ENCODE measurements at places on chromosomes 12 and 14.

GRCh38 chr14:74275241-74275841 is 27.4 kb downstream of the ABCD4 start:
- DNase-seq = no peak

GRCh38 chr12:26734510-26735248 is 98.3 kb downstream of the ITPR2 start:
- no peak for DNase-seq

GRCh38 chr14:30271811-30272323 is 287.1 kb upstream of the G2E3 start:
- DNase-seq = no peak

- no peak for DNase-seq
These were observed 15.1 kb downstream of the SIX1 start for GRCh38 chr14:60634153-60634552.

DNA sequence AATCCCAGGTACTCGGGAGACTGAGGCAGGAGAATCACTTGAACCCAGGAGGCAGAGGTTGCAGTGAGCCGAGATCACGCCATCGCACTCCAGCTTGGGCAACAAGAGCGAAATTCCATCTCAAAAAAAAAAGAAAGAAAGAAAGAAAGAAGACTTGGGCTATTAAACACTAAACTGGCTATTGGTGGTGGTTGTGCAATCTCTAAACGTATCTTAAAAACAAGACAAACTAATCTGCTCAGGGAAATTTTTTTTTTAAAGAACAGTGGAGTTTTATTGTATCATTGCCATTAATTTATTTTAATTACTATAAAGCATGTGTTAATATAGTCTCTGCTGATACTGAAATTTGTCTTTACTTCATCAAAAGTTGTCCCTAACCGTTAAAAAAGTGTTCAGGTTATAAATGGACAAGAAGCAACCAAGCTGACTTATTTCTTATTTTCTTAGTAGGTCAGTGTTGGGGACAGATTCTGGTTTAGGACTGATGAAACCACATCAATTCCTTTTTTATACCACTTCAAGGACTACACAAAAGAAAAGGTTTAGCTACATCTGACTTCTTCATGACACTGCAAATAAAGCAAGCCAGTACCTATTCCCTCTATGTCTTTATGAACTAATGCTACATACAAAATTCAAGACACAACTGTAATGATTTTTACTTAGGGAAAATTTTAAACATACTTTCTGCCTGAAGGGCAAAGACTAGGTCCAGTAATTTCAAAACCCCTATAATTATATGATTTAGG is 68.7 kb upstream of the KRAS start:
- DNase-seq = no peak

GRCh38 chr12:56721216-56721615 is 3.9 kb downstream of the NACA start:
- DNase-seq = no peak

- DNase-seq = peak; percentile 54
These were observed 159.4 kb upstream of the TMTC2 start for GRCh38 chr12:82527165-82527780.

GRCh38 chr12:105158876-105159275 is 51.3 kb downstream of the WASHC4 start:
- DNase-seq = no peak

DNA sequence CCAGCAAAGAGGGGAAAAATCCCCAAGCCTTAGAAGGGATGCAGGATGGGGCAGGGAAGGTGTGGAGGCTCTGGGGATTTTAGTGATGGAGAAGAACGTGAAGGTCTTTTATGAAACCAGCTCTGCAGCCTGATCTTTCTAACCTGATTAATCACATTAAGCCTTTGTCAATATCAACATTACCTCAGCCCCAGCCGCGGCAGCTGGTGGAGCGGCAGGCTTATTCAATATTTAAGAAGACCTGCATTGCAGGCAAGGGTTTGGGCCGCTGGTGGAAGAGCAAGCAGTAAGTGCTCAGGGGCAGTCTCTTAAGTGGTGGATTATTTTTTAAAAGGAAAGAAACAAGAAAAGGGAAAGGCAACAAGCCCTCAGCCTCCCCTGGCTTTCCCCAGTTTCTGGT is 16.6 kb downstream of the RPH3A start:
- no peak for DNase-seq

- peak; percentile 9 for DNase-seq
These were observed 633 bp upstream of the RNU4-2 start for GRCh38 chr12:120292411-120292660.

GRCh38 chr12:125330645-125331341 is 265.6 kb downstream of the AACS start:
- peak; percentile 26 for DNase-seq

DNA sequence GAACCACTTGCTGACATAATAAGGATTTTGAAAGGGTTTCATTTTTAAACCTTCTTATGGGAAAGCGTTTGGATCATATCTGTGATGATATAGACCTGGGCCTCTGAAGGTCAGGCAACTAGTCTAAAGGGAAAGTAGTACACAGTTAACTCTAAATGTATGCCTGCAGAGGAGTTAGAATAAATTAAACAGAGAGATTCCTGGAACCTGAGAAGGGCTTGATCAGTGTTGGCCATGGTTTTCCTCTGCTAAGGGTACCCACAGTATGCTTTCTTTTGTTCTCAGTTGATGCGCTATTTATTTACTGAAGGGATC is 14.4 kb upstream of the POLR3B start:
- no peak for DNase-seq

DNA sequence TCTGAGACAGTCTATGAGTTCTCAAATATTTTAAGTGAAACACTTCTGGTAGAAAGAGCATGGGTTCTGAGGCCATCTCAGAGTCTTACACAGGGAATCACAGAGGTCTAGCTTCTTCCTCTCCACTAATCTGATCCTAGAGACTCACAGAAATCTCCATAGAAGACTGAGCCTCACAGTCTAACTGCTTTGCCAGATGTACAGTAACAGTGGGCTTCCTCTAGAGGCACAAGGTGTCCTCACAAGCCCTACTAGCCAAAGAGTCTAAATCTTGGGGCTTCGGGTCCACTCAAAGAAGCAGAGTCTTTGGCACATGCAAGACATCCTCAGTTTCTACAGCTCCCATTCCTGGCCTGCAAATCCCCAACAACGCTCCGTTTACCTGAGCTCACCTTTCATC is 14.1 kb downstream of the OR6J1 start:
- no peak for DNase-seq

DNA sequence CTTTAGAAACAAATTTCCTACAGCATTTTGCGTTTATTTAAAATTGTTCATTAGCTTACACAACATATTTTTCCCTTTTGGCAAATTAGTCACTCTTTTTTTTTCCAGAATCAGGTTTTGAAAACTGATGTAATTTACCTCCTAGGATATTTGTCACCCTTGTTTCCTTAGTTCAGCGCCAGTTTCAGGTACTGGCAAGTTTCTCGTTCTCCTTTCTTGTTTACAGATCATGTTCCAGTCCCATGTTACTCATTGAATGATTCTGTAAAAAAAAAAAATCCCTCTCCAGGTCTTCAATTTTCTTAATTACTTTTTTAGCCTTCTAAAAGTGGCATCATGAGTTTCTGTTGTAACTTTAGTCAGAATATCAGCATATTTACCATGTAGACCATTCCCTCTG is 2.7 kb downstream of the PPP4R4 start:
- no peak for DNase-seq

DNA sequence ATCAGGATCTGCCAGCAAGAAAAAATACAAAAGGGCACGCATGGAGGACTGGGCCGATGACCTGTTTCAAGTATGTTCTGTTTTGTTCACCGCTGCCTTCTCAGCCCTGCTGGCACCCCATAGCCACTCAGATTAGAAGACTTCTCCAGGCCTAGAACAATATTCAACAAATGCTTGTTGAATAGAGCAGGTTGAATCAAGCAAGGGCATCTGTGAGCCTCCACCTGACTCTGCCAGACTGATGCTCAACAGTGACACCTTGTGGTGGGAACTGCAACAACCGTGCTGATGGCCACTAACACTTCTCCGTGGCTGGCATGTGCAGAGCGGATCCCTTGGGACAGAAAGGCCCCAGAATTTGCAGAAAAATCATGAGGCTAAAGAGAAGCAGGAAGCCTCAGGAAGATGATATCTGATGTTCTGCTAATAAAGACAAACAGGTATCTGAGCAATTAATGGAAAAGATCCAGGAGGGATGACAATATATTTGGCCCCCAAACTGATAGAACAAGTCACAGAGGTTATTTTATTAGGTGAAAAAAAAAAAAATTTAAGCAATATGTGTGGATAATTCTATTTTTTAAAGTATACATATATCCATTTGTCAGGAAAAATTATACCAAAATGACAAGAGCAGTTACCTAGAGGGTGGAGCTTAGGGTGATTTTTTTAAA is 114.3 kb downstream of the KSR2 start:
- no peak for DNase-seq

GRCh38 chr12:24352363-24352762 is 402.9 kb upstream of the SOX5 start:
- no peak for DNase-seq

- no peak for DNase-seq
These were observed 2.2 kb downstream of the ORAI1 start for GRCh38 chr12:121628536-121628935.

DNA sequence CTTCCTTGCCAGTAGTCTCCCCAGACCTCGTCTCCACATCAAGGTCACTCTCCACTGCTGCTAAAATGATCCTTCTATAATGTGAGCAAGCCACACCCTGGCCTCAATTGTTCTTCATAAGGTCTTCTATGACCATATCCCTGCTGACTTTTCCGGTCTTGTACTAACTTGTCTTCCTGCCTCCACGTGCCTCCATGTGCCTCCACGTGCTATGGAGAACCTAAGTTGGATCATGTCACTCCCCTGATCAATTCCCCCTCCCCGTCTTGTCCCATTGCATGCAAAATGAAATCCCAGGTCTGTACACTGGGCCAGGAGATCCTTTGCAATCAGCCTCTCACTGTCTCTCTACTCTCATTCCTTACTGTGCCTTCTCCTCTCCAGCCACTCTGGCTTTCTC is 110.6 kb downstream of the TTC8 start:
- no peak for DNase-seq

DNA sequence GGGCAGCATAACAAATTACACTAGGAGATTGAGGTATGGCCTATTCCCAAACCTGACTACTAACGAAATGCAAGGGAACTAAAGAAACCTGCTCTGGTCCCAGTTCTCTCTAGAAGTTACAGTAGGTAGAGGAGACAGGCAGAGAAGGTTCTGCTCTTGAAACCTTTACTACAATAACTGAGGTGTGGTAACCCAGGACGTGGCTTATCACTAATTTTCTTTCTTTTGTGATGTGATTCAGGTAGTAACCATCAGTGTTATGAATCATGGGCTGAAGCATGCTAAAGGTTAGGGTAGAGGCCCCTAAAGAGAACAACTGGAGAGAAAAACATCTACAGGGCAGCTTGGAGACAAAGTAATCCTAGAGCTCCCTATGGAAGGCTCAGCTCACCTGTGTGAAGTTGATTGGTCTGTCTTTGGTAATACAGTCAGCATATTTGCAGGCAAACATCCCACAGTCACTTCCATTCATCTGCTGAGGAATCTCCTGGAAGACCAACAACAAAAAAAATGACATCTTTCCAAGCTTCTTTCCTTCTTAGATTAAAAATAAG is 41.8 kb upstream of the COL2A1 start:
- DNase-seq = no peak

- no peak for DNase-seq
These were observed 21.9 kb downstream of the PIGH start for GRCh38 chr14:67577909-67578749.

GRCh38 chr12:100145643-100146042 is 3.0 kb upstream of the BLTP3B start:
- DNase-seq = no peak

DNA sequence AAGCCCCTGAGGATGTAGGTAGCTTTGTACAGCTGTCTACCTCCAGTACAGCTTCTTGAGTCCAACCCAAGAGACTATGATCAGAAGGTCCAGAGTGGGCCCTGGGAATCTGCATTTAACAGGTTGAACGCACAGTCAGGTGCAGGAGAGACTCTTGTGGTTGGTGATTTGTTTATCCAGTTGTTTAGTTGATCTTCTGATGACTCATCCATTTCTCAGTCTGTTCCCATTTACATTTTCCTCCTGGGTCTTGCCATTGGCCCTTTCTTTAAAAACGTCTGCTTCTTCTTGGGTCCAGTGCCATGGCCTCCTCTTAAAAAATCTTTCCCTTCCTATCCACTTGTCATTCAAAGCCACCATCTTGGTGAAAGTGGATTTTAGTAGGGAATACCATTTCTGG is 734.2 kb downstream of the MED13L start:
- DNase-seq = no peak

DNA sequence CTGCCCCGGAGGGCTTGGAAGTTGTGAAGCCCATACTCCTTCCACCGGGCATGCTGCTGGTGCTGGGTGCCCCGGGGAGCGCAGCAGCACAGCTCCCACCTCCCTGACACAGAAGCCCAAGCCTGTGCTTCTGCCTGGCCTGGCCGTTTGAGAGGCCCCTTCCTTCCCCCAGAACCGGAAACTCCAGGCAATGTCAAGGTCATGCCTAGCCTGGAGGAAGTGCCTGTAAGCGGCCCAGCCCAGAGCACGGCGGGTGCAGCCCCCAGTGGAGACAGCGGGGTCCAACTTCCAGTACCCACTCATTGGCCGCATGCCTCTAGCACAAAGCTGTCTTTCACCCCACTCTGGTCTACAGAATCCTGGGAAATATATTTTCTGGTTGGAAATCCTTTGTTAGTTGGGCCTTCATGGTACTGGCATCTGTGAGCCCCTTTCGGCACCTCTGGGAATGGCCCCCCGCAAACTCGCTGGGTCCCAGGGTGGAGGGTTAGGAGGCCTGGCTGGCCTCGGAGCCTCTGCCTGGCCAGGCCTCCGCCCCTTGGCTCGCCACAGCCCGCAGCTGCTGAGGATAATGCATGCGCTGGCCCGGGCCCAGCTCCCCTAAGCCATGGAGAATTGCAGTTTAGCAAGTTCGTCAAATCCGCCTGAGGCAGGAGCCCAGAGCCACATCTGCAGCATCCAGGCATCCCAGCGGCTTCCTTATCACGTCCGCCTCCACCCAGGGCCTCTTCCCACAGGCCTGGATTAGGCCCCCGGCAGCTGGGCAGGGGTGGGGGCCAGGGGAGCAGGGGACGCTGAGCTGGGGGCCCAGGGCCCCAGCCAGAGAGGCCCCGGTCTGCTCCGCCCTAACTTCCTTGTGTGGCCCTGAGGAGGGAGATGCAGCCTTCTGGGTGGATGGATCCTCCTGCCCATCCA is 48.9 kb upstream of the DLK1 start:
- peak; percentile 84 for DNase-seq

DNA sequence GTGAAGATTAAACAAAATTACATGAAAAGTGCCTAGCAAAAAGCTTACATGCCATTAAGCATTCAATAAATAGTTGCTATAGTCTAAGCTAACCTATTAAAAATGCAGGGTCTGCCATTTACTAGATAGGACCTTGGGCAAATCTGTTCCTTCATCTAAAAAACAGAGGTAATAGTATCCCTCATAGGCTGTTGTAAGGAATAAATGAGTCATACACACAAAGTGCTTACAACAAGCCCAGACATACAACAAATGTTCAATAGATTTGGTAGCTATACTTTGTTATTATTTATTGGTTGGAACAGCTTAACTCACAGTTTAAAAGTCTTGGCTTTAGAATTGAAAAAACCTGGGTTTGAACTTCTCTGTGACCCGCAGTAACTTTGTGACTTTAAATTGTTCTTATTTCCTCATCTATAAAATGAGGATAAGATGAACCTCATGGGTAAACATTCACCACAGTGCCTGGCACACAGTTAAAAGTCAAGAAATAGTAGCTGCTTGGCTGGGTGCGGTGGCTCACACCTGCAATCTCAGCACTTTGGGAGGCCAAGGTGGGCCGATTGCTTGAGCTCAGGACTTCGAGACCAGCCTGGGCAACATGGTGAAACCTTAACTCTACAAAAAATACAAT is 24.7 kb downstream of the HEATR5A start:
- no peak for DNase-seq

GRCh38 chr14:87643005-87643404 is 350.0 kb downstream of the GALC start:
- no peak for DNase-seq
